IMR-90 (cell line): ENCODE measurements at places on chromosomes 2 and 18. TPM values are rescaled to one million over a fixed set of nuclear protein-coding genes. Genes with fewer than 3 reads are reported as not detected.

SCN2A gene
- polyA plus RNA-seq = 0.17 and 0.24 TPM in 2 replicates

BMPR2 gene
- polyA plus RNA-seq = 15.7 and 17.0 TPM in 2 replicates

DOK6 gene
- polyA plus RNA-seq = 1.6 and 1.9 TPM in 2 replicates

FEV gene
- polyA plus RNA-seq = not detected in 2 replicates

RAB27B gene
- 0.06 and 0.24 TPM in 2 replicates for polyA plus RNA-seq

PDE1A gene
- polyA plus RNA-seq = 0.24 and 0.26 TPM in 2 replicates

ANKRD30B gene
- not detected in 2 replicates for polyA plus RNA-seq

NDUFAF7 gene
- 14.1 and 17.4 TPM in 2 replicates for polyA plus RNA-seq

STAT4 gene
- polyA plus RNA-seq = 0.47 and 0.48 TPM in 2 replicates

DPP10 gene
- not detected in 2 replicates for polyA plus RNA-seq

SH3RF3 gene
- 5.3 and 5.7 TPM in 2 replicates for polyA plus RNA-seq

RABL2A gene
- polyA plus RNA-seq = 10.5 and 11.0 TPM in 2 replicates

ADAM23 gene
- polyA plus RNA-seq = 7.4 and 10.3 TPM in 2 replicates

ANKRD30BL gene
- polyA plus RNA-seq = not detected in 2 replicates

DSG2 gene
- polyA plus RNA-seq = 1.4 and 1.8 TPM in 2 replicates

GPR45 gene
- not detected in 2 replicates for polyA plus RNA-seq

KCNF1 gene
- 1.4 TPM in 2 replicates for polyA plus RNA-seq

OR6B2 gene
- polyA plus RNA-seq = not detected in 2 replicates

IFT172 gene
- polyA plus RNA-seq = 17.2 and 18.8 TPM in 2 replicates

TFPI gene
- 25.6 and 33.9 TPM in 2 replicates for polyA plus RNA-seq

DQX1 gene
- 0.07 and 0.14 TPM in 2 replicates for polyA plus RNA-seq

LCT gene
- not detected in 2 replicates for polyA plus RNA-seq
